CD8-positive, alpha-beta memory T cell (primary cell): ENCODE measurements at places on chromosomes 13 and 19.

DNA sequence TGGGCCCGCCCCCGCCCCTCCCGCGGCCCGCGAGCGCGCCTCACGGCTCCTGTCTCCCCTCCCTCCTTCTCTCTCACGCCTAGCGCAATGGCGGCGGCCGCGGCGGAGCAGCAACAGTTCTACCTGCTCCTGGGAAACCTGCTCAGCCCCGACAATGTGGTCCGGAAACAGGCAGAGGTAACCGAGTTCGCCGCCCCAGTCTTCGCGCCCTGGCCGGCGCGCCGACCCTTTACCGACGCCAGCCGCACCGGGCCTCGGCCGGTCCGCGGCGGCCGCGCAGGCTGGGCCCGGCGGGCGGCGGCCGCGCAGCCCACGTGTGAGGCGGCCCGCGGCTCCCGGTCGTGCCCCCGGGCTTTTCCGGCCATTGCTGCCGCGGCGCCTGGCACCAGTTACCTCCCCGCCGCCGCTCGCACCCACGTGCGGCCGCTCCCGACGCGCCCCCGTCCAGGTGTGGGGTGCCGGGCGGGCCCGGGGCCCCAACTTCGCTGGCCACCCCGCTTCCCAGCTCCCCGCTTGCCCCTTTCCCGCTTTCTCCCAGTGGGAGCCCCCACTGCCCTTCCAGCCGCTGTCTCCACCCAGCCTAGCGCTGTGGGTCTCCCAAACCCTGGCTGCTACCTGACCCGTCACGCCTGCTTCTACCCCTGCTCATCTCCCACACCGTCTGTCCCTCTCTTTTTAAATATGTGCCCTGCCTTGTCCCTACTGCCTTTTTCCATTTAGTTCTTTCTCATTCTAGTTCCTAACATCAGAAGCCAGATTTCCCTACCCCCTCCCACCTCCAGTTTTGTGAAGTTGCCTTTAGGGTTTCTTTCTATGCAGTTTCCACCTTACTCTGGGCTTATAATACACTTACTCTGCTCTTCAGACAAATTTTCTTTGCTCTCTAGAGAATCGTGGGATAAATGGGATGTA lies 23.4 kb downstream of the IPO5 start:
- DNase-seq, result no peak

- DNase-seq, result no peak
Measured at GRCh38 chr19:33514885-33515551, 6.6 kb downstream of the PEPD start.

- no peak for DNase-seq
Measured at GRCh38 chr19:7853770-7854128, 20.4 kb downstream of the PRR36 start.

- no peak for DNase-seq
Measured at GRCh38 chr19:3045885-3046697, 16.2 kb downstream of the TLE5 start.

DNA sequence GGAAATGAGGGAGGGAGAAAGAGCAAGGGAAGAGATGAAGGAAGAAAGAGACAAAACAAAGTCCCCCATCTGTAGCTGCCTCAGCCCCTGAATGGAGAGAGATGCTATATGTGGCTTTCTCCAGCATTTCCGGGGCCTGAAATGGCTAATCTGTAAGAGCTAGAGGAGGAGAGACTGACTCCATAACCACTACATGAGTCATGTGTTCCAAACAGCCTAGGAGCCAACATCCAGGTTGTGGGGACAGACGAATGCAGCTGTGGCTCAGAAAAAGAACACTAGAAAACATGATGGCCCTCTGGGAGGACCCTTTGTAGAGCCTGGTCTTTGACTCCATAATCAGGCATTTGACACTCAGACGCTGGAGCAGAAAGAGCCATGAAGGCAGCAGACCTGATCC lies 292.0 kb upstream of the ZNF507 start:
- no peak for DNase-seq

DNA sequence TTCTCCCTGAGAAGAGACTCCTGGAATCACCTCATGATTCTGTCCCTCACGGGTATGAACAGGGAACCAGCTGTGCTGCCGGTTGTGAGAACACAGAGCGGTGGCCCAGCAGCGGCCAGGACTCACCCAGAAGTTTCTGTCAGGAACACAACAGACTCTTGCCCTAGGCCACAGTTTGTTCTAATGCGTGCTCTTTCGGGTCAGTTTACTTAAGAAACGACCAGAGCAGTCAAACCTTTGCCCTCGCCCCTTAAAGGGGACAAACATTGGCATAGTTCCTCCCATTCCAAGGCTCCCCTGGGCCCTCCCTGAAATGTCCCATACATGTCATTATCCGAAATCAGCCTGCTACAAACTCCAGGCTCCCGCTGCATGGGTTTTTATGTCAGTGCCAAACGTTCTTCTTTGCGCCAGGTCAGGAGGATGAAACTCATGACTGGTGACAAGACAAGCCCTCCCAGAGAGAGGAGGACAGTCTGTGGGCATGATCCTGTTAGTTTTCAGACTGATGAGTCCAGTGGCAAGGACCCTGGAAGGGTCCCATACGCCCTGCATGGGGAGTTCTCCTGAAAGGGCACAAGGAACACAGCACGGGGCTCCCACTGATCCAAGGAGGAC lies 18.3 kb downstream of the ZIC5 start:
- no peak for DNase-seq

GRCh38 chr13:76685938-76686337 lies 200.3 kb downstream of the KCTD12 start:
- no peak for DNase-seq

GRCh38 chr13:35524171-35524570 lies 47.7 kb upstream of the MAB21L1 start:
- no peak for DNase-seq

GRCh38 chr13:113149711-113150549 lies 8.5 kb upstream of the PROZ start:
- DNase-seq, result no peak

DNA sequence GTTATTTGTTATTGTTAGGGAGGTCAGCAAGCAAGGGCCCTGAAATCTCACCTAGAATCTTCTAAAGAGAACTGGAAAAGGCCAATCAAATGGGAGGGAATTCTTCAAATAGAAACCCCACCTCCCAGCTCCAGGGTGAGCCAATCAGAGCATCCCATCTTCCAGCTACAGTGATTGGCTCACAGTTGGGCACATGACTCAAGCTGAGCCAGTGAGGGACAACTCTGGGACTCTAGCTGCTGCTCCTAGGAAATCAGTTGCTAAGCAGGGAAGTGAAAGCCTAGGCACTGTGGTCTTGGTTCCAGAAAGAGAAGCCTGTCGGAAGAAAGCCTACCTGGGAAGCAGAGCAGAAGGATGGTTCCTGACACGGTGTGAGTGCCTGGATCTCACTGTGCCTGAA lies 13.4 kb downstream of the TM6SF2 start:
- DNase-seq, result no peak

GRCh38 chr19:49741210-49741844 lies 21.8 kb downstream of the TSKS start:
- no peak for DNase-seq

DNA sequence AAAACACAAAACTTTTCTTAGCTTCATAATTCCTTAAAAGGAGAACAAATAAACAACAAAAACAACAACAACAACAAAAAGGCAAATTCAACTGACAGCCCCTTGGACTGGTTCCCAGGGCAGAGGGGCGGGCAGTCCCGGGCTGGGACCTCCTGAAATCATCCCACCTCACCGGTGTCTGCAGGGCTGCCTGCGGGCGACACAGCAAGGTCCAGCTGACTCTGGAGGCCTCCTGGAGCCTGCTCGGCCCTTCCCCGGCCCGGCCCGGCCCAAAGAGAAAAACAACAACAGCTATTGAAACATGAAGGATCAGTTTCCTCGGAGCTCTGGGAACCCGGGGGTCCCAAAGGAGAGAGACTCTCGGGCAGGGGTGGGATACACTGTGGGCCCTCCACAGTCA lies 5.0 kb upstream of the ISYNA1 start:
- DNase-seq, result no peak

- no peak for DNase-seq
Measured at GRCh38 chr19:53010494-53010893, 3.2 kb upstream of the ERVV-1 start.

DNA sequence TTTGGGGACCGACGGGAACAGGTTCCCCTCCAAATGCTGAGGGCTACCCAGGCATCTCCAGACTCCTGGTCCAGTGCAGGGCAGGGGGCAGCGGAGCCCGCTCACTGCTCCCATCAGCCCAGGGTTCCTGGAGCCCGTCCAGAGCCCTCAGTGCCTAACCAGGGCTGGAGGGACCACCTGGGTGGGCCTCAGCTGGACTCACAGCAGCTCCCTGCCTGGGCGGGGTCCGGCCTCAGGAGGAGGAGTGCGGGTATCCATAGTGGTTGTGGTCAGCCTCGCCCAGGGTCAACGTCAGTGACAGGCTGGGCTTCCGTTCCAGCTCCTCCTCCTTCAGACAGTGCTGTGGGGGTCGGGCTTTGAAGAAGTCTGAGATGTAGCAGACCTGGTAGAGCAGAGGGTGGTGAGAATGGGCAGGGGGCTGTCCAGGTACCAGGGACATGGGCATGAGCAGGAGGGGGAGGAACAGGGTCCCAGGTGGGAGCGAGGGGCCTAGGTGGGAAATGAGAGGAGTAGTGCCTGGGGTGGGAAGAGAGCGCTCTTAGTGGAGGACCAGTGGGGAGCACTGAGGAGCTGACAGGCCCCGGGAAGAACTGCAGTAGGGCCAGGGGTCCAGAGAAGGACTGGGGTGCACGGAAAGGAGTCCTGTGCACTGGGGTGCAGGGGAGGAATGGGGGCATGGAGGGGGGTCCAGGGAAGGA lies 9.9 kb downstream of the PLPP2 start:
- DNase-seq, result no peak

DNA sequence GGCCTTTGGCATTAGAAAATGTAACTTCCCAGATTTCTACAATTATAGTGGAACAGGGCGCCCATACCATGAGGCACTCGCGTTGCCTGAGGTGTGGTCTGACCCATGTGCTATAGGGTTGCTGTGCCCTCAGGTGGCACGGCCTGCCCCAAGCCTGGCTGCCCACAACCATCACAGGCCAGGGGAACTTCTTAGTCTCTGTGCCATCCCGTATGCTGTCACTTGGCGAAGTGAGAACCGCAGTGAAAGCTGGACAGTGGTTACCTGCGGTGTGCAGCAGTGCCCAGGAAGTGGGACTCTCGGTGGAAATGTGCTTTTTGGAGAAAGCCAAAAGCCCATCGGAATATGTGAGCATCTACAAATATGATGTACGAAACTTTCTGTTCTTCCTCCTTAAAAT lies 88.2 kb upstream of the GPR183 start:
- DNase-seq, result no peak
